ENCODE measurements at places on chromosomes 2 and 18. TPM values are rescaled to one million over a fixed set of nuclear protein-coding genes. Genes with fewer than 3 reads are reported as not detected.

The MOCOS gene
- total RNA-seq: 2.3 TPM

DNA sequence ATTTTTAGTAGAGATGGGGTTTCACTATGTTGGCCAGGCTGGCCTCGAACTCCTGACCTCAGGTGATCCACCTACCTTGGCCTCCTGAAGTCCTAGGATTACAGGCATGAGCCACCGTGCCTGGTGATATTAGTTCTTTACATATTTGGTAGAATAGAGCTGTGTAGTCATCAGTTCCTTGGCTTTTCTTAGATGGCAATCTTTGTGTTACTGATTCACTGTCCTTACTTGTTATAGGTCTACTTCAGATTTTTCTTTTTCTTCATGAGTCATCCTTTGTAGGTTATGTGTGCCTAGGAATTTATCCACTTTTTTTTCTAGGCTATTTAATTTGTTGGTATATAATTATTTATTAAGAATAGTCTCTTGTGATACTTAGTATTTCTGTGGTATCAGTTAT lies 30.3 kb upstream of the ZSWIM2 start:
- no peak for DNase-seq

The TEKT4 gene
- total RNA-seq: not detected

The ITGAV gene
- total RNA-seq: 73.6 TPM

GRCh38 chr2:25707927-25708590 lies 34.7 kb upstream of the DTNB start:
- peak; percentile 28 for DNase-seq

- no peak for DNase-seq
Measured at GRCh38 chr18:13269013-13269280, 50.4 kb downstream of the LDLRAD4 start.

The G6PC2 gene
- not detected for total RNA-seq

GRCh38 chr2:108907822-108908712 lies 81.0 kb downstream of the EDAR start:
- no peak for DNase-seq

The KLHL29 gene
- 10.1 TPM for total RNA-seq

DNA sequence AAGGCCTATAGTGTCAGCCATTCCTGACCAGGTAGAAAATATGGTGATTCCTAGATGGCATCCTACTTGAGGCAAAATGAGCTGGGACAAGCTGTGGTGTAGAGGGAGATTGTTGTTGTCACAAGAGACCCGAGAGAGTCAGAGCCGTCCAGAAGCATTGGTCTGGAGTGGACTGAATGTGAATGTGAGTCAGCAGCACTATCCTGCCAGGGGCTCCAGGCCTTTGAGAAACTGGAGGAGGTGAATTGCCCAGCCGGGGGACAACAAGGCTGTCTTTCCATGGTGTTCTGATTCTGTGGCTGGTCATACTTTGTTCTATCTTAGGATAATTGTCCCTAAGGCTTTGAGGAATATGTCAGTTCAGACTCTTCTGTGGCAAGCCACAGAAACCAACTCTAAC lies 29.4 kb upstream of the EIF2AK3 start:
- no peak for DNase-seq

The TMEM169 gene
- 0.04 TPM for total RNA-seq

The MTCL1 gene
- 2.3 TPM for total RNA-seq

- no peak for DNase-seq
Measured at GRCh38 chr2:37059841-37060240, 24.3 kb downstream of the HEATR5B start.

The BOK gene
- total RNA-seq: 44.2 TPM

DNA sequence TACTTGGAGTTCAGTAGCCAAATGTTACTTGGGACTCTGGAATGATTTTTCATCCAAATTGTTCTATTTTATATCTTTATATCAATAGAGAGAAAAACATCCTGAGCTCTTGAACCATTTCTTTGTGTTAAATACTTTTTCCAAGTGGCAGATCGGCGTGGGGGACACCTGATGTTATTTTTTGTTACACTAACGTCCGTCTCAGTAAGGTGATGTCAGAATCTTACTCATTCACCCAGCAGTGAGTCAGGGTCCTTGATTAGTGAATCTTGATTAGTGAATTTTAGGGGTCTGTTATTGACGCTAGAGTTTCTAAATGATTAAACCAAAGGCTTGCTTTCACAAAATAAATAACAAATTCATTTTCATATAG lies 1.7 kb downstream of the MIB1 start:
- no peak for DNase-seq

The DLX2 gene
- 0.17 TPM for total RNA-seq
